NK-92 treated with Interleukin-12 subunit alpha and Interleukin-12 subunit beta, amount 100 ng/mL, for 24 hours (cell line): ENCODE measurements at places on chromosomes 3 and 15.

GRCh38 chr15:28140062-28140461 lies 40.9 kb upstream of the OCA2 start:
- DNase-seq, result no peak

- no peak for DNase-seq
These were observed 17.0 kb upstream of the ACTC1 start for GRCh38 chr15:34812369-34812768.

DNA sequence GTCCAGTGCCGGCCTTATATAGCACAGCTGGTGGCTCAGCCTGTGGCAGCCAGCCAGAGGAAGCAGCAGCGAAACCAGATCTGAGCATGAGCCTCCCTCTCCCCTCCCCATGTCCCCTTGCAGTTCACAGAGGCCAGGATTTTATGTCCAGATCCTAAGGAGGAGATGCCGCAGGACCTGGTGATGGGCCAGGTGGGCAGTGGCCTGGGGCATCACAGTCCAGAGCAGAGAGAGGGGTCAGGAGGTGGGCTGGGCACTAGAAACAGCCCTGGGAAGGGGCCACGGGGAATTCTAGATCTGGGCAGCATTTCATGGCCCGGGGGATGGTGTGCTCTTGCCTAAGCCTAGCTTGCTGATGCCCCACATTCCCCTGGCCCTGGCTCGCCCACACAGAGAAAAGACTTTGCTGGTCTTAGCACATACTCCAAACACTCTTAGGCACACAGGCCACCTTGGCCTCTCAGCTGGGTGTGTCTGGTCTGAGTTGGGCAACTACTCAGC lies 259 bp upstream of the CILP start:
- no peak for DNase-seq

- DNase-seq, result no peak
These were observed 27.9 kb downstream of the FBXO45 start for GRCh38 chr3:196596355-196596754.

GRCh38 chr3:23979569-23979968 lies 34.5 kb downstream of the NR1D2 start:
- DNase-seq, result no peak

DNA sequence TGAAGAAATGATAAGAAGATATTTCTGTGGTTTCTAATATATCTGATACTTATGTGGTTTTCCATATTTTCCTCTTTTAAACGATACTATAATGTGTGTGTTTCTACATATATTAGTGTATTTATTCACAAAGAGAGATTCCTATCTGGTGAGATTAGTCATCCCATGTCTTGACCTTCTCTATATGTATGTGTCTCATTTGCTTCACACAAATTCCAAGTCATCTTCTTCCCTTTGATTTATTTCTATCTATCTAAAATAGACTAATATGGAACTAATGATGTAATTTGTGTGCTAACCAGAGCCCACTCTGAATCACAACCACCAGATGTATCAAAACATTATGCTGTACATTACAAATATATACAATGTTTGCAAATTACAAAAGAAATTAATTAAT lies 154.7 kb upstream of the KCNMB2 start:
- no peak for DNase-seq

DNA sequence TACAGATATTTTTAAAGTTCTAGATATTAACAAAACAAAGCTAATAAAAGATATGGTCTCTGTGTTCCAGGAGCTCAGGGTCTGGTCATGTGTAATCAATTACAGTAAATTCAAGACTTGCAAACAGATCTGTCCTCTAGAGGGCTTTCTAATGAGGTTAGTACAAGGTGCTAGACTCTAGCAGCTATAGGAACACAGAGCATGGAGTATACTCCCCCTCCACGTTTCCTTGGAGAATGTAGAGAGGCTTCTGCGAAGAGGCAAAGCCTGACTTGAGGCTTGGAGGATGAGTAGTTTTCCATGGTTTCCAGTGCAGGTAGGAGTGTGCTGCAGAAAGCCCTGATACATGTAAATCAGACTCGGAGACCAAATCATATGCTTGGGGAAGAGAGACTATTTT lies 32.7 kb upstream of the DLG1 start:
- DNase-seq, result no peak

DNA sequence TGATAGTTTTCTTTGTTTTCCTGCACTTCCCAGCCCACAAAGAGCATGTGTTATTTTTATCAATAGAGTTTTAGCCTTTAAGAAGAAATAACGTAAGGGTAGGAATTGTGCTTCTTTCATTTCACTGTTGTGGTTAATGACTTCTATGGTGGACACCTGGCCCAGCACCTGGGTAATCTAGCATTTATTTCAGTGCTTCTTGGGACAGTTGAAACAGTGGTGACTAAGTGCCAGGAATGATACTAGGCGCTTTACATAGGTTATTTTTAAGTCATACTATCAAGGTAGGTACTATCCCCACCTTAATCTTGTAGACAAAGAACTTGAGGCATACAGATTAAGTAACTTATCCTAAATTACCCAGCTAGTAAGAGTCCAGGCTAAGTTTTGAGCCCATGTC lies 243.8 kb downstream of the SOX2 start:
- DNase-seq, result no peak
